ENCODE measurements at places on chromosomes 6 and 20.

DNA sequence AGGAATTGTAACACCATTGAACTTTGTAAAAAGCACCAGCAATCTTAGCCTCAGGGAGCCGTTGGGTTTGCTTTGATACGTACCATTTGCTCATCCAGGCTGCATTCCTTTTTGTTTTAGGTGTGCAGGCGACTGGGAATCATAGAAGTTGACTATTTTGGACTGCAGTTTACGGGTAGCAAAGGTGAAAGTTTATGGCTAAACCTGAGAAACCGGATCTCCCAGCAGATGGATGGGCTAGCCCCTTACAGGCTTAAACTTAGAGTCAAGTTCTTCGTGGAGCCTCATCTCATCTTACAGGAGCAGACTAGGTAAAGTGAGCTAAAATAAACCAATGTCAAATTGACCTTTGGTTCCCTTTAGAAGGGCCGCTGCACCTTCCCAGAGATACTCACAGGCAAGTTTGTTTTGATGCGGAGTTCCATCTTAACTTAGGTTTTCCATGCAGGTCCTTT lies 1.6 kb downstream of the MYLIP start:
- no peak for DNase-seq

DNA sequence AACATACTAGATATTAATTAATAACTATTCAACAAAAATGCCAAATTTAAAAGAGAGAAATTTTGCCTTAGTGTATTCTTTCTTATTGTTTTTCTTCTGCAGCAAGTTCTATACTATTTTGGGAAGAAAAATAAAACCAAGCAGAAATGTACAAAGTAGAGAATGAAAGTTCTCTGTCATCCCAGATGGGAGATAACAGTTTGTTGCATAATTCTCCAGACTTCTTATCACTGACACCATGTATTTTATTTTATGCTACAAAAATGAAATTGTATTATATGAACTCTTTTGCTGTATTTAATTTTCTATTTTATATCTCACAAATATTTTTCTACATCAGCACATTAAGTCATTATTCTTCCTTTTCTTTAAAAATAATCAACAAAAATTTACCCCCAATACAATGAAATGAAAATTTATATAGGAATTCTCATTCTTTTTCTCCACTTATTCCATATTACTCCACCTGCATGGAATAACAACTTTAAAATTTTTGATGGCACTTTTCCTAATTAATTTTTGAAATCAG lies 18.2 kb downstream of the TMEM244 start:
- no peak for DNase-seq

GRCh38 chr20:17858450-17859001 lies 110.1 kb downstream of the SNX5 start:
- no peak for DNase-seq

GRCh38 chr20:11676630-11677287 lies 240.9 kb upstream of the BTBD3 start:
- no peak for DNase-seq

DNA sequence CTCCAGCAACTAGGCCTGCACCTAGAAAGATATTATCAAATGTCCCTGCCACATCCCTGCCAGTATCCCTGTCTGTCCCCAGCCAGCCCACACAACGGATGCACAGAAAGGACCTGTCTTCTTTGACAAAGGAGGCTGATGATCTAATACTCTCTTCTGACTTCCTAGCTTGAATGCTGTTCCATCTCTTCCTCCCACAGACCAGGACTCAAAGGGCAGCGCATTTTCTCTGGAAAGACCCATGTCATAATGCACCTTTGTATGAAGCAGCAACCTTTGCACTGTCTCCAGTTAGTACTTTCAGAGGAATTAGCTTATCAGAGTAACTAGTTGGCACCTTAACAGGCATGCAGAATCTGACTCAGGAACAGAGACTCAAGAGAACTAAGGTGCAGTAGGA lies 53.3 kb upstream of the TAF8 start:
- DNase-seq = no peak

DNA sequence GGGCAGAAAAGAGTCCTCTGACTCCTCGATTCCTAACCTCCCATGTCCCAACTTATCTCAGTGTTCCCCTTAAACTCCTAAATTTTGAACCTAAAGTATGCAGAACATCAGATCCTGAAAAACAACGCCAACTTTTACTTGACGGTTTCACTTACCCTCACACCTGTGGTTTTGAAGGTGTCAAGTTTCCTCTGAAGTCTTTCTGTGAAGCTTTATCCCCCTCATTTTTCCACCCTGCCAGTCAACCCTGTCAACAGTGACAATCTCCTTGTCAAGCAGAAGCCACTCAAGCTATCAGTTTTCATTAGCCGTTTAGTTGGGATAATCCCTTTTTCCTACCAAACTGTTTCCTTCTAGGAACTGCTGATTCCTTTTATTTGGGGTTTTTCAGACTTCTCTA lies 245.4 kb upstream of the PREP start:
- DNase-seq = no peak

DNA sequence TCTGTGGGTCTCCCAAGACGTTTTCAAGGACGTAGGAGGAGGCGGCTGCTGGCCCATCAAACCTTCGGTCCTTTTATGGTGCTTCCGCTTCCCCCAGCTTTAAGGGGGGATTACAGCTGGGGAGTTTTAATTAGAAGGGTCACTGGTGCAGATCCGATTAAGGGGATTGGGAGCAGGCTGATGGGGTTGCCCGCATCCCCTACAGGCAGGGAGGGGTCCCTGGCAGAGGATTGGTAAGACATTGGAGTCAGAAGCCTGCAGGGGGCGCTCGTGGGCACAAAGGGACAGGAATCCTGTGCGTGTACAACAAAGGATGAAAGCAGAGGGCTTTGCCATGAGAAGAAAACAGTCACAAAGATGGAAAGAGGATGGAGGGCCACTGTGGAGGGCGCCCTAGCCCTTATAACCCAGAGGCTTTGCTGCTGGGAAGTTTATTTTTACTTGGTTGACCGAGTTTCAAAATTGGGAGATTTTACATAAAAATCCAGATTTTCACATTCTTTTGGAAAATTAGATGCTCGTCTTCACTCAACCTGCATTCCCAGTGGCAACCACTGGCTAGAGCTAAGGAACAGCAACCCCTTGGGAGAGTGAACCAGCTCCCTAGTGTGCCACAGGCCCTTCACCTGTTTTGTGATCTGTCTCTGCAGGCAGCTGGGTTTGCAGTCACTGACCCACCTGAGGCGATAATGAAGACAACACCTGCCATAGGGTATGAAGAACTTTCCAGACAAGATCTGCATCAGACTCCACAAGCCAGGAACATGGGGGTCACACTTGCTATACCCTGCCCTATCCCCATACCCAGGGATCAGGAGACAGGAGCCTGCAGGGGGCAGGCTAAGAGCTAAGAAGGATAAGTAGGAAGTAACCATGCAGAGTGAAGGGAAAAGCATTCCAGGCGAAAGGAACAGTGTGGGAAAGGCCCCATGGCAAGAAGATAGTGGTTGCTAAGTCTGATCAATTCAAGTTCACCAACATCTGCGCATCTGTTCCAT lies 97.7 kb downstream of the KCNB1 start:
- DNase-seq = no peak

DNA sequence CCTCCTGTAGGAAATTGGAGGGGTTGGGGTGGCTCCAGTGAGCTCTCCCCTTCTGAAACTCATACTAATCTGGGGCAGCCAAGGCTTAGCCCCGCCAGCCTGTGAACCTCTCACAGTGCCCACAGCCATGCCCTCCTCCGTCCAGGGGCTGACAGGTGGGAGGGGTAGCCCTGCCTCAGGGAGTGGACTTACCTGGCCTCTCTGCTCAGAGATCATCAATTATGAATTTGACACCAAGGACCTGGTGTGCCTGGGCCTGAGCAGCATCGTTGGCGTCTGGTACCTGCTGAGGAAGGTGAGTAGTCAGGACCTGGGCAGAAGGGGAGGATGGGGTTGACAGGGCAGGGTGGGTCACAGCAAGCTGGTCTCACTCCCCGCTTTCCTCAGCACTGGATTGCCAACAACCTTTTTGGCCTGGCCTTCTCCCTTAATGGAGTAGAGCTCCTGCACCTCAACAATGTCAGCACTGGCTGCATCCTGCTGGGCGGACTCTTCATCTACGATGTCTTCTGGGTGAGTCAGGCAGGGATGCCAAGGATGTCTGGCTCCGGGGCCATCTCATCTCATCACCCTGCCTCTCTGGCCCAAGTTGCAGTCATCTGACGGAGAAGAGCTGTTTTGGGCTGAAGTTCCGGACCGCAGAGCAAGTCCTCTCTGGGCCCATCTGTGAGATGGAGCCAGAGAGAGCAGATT lies 34.7 kb downstream of the HM13 start:
- no peak for DNase-seq

GRCh38 chr6:117440706-117441525 lies 15.2 kb upstream of the ROS1 start:
- no peak for DNase-seq

GRCh38 chr20:33532753-33533459 lies 43.0 kb downstream of the CBFA2T2 start:
- no peak for DNase-seq

DNA sequence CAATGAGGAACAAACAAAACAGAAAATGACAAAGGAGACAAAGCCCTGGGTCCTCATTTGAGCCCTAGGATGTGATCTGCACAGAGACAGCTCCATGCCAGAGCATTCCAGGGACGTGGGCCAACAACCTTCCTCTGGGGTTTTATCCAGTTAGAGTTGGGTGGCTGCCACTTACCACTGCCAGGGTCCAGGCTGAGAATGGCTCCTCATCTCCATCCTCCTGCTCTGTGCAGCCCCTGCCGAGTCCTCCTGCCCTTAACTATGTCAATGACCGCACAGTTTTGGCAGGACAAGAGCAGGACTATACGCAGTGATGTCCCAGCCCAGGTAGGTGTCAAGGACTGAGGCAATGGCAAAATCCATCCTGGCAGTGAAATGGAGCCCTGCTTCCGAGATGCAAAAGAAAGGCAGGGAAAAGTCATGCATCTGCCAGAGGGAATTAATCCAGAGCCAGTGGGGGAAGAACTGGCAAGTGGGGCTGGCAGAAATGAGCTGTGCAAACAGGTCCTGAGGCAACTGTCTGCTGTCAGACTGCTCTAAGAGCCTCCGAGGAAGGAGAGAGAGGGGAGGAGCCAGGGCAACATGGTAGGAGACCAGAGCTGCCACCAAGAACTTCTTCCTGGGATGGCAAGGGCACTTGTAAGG lies 449.4 kb downstream of the PTPRT start:
- DNase-seq = no peak

GRCh38 chr6:109715616-109716015 lies 24.5 kb downstream of the FIG4 start:
- no peak for DNase-seq

DNA sequence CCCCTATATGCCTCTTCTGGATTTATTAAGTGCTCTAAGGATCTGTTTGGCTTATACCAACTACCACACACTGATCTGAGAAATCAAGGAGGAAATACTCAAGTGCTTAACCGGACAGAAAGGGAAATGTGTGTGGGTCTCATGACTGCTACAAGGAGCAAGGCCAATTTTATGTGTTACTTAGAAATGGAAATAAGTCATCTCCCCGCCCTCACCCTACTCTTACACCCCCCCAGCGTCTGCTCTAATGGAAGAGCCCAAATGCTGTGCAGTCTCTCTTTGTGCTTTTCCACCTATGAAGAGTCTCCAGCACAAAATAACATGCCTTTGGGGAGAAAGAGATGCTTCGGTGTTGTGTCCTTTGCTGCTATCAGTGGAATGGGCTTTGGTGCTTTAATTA lies 428.8 kb upstream of the ARID1B start:
- peak; percentile 31 for DNase-seq

DNA sequence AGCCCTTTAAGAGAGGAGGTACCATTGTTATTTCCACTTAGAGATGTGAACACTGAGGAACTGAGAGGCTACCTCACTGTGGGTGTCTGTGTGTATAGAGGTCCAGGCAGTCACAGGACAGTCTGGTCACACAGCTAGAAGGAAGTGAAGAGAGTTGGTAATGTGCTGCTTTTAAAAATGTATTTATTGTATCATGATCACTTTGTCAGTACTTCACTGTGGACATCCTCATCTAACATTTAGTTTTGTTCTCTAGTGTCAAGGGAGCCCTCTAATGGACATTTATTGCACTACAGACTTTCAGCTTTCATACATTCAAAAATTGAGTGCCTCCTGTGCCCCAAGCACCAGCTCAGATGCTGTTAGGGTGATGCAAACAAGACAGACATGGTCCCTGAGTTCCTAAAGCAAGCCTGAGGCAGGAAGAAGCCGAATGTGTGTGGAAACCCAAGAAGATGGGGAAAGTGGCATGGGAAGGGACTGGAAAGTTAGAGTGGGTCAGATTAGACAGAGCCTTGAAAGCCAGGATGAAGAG lies 123.0 kb downstream of the SLC16A10 start:
- peak; percentile 82 for DNase-seq

GRCh38 chr6:133855991-133856370 lies 32.9 kb upstream of the TCF21 start:
- peak; percentile 31 for DNase-seq

DNA sequence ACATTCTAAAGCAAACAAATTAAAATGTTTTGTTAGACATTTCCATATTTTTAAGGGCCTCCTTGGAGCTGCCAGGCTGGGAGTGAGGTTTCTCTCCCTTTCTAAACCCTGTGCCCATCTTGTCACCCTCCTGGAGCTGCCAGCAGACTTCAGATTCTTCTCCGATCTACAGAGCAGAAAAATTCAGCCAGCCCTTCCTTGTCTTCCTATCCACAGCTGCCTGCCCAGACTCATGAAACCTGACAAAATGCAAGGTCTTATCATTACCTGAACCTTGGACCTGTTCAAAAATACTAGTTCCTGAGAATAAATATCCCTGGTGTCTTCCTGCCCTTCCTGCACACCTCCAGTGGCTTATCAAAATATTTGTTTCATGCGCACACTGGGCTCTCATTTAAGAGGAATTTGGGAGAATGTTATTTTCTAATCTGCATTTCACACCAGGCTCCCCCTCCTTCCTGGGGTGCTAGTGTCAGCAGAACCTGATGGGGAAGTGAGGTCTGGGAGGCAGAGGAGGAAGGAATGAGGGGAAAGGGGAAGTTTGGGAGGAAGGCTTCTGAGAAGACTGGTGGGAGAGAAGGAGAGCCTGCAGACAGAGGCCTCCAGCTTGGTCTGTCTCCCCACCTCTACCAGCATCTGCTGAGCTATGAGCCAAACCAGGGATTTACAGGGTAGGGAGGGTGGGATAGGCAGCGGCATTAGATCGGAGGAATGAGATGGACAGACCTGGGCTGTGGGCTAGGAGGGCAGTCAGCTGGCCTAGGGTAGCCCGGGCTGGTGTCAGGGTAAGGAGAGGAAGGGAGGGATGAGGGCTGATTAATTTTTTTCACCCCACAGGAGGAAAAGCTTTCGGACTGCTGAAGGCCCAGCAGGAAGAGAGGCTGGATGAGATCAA lies at the start of gene AIF1:
Gene AIF1, plus strand, starts transcription at position 551 of the 895 bp plus-strand sequence. Its CDS starts 96 bp downstream, at position 647.
- no peak for DNase-seq

DNA sequence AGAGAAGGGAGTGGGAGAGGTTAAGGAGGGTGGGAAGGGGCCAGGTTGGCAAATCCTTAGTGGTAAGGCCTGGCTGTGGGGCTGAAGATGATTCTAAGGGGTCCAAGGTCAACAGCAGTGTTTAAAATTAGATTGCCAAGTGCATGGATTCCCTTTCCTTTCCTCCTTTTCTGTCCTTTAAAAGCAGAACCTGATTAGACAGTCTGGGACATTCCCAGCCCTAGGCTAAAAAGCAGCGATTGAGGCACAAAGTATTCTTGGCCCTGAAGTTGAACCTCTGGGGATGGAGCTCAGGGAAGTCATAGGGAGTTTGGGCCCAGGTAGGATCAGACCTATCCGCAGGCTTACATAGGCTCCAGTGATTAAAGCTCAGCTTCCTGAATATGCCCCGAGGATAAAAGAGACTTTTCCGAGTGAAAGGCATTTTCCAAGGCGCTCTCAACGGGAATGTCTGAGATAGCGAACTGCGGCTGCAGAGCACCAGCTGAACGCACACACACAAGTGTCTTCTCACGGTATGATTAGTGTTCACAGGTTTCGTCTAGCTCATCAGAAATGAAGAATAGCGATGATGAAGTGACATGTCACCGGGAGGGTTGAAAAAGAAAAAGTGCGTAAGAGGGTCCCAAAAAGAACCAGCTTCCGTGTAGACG lies 787 bp upstream of the CARMIL1 start:
- DNase-seq = no peak

Data from hematopoietic multipotent progenitor cell (in vitro differentiated cells).